ENCODE measurements at places on chromosomes 7 and 10.

DNA sequence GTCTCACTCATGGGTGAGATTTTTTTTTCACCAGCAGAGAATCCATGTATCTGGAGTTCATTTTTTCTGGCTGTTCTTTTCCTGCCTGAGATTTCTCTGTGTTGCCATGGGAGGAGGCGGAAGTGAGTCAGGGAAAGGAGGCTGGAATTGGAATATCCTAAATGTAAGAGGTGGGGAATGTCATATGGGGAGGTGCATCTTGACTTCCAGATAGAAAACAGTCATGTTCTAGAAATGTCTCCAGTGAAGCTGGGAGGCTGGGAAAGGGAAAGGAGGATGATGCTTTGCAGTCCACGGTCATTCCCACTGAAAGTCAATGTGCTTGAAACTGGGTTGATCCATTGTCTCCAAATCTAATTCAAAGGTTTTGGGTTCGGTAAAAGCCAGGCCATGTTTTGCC, 39.7 kb upstream of the HPS1 start:
- no peak for DNase-seq

DNA sequence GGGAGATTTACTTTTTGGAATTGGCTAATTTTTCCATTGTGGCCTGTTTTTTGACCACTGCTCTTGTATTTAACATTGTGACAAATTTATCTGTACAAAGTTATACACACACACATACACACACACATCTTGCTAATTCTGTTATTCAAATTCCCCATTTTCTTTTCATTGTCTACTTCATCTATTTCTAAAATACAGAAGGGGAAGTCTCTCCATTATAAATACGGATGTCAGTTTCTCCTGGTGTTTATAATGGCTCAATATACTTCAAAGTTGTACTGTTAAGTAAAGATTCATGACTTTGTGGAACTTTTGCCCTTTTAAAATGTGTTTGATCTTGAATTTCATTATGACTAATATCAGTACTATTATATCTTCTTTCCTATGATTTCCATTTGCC, 81.0 kb downstream of the CNOT4 start:
- no peak for DNase-seq

DNA sequence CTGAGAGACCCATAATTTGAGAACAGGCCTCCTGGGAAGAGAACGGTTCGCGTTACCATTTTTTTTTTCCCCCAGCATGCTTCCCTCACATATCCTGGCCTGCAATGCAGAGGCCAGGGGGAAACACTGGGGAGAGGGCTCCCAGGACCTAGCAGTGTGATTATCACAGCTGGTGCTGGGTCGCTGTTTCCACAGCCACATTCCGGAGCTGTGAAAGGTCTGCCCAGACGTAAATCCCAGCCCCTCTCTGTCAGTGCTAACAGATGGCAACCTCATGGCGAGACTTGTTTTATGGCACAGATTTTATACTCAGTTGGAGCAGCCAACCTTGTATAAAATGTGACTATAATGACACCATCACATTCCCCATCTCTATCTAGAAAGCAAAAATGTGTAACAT, 150.5 kb downstream of the PLXDC2 start:
- DNase-seq = no peak

DNA sequence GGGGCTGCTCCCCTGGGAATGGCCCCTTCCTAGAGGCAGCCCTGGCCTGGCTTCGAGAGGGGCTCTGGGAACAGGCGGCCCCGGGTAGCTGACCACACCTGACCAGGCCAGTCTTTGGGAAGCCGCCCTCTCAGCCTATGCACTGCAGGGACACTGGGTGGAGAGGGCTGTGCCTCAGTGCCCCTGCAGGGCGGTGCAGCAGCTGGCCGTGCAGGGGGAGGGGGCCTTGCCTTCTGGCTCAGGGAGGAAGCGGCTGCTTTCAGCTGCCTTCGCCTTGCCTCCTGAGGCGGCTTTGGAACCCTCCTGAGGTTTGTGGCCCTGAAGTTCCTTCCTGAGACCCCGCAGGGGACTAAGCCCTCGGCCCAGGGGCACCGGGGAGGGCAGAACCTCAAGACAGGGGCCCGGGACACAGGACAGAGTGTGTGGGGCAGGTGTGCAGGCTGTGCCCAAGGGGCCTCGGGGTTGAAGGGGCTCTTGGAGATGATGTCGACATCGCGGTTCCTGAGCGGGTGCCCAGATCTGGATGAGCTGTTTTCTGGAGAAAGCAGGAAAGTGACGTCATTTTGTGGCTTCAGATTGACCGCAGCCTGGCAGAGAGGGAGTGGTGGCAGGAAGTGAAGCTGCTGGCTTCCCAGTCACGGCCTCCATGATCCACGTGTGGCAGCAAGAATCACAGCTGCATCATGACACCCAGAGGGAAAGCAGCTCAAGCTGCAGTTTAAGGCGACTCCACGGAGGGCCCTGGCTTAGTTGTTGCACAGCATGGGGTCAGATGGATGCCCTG, 17.7 kb downstream of the ADAM8 start:
- peak; percentile 85 for DNase-seq

DNA sequence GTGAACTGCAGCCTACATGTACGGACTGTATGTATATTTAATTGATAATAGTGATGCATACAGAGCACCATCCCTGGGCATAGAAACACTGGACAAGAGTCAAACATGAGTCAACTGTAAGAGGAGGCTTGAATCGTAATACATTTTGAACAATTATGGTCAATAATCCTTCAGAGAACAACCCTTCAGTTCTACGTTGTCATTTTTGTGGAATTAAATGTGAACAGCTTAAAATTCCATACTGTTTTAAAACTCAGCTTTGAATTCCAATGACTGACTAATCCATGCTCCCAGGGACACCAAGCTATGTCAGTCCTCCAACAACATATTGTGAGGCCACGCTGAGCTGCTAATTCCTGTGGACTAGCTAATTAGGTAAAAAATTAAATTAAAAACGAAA, 41.5 kb upstream of the KMT2E start:
- no peak for DNase-seq

DNA sequence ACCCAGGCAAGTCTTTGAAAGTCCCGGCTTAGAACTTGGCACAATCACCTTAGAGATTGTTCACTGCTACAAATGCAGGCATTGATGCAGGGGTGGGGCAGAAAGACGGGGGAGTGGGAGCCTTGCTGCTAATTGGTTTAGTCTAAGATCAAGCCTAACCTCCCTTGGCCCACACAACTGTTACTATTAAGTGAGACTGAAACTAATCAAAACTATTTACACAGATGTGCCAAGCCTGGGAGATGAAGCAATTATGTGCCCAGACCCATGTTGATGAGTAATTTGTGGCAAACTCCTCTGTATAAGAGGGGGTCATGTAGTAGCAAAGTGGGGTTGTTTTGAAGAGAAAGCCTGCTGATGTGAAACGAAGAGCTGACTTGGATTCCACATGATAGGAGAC, 178.2 kb upstream of the ITGB1 start:
- DNase-seq = no peak

DNA sequence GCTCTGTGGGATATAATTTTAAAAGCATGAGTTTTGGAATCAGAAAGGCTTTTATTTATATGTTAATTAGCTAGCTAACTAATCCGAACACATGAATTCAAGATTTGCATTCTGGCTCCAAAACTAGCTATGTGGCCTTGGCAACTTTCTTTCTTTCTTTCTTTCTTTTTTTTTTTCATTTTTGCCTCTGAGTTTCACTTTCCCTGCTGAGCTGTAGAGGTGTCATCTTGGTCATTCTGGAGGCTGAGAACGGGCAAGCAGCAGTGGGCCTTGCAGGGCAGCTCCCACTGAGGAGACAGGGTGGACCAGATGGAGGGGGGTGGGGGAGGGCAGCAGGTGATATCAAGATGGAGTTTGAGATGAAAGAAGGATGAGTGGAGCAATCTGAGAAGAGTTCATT, 24.8 kb upstream of the SFMBT2 start:
- no peak for DNase-seq

GRCh38 chr7:108170251-108170650, 40.1 kb upstream of the LAMB4 start:
- DNase-seq = no peak

- DNase-seq = no peak
Observed at GRCh38 chr7:28811008-28811407, 147.1 kb downstream of the TRIL start.

DNA sequence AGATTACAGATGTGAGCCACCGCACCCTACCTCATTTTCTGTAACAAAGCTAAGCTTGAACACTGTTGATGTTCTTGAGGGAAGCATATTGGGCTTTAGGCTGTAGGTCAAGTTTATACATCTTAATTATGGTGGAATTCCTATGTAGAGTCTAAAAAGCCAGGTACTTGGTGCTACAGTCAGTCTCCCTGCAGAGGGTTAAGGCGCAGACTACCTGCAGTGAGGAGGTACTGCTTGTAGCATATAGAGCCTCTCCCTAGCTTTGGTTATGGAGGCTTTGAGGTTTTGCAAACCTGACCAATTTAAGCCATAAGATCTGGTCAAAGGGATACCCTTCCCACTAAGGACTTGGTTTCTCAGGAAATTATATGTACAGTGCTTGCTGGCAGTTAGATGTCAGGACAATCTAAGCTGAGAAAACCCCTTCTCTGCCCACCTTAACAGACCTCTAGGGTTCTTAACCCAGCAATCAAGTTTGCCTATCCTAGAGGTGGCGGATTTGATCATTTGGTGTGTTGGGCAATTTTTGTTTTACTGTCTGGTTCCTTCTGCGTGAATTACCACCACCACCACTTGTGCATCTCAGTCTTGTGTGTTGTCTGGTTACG, 6.0 kb downstream of the PPIA start:
- DNase-seq = no peak

GRCh38 chr10:130337696-130338635, 201.8 kb downstream of the GLRX3 start:
- DNase-seq = no peak

All from tibial nerve (tissue), 4 donors.